AG20443 (cell line): ENCODE measurements at places on chromosomes 2 and 18.

GRCh38 chr2:268323-268722 is 3.6 kb downstream of the ACP1 start:
- no peak for DNase-seq

GRCh38 chr2:110827511-110827910 is 95.1 kb downstream of the ACOXL start:
- DNase-seq: no peak

GRCh38 chr2:125959047-125959446 is 696.9 kb upstream of the GYPC start:
- no peak for DNase-seq

GRCh38 chr2:113890253-113891235 is 655 bp downstream of the ACTR3 start:
- peak; percentile 34 for DNase-seq

DNA sequence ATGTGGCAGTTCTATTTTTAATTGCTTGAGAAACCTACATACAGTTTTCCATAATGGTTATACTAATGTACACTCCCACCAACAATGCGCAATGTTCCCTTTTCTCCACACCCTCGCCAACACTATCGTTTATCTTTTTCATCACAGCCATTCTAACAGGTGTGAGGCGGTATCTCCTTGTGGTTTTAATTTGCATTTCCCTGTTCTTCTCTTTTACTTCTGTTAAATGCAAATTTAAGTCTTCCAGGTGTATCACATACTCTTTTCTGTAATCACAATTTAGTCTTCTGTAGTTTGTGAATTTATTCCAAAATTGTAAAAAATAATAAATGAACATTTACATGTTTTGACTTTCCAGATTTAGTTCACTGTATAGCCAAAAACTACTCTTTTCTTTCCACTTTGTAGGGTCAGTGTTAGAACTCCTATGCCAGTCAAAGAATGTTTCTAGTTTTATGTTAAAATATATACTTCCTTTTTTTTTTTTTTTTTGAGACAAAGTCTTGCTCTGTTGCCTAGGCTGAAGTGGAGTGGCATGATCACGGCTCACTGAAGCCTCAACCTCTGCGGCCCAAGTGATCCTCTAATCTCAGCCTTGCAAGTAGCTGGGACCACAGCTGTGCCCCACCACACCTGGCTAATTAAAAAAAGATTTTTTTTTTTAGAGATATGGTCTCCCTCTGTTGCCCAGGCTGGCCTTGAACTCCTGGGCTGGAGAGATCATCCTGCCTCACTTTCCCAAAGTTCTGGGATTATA is 15.4 kb upstream of the ACYP2 start:
- DNase-seq: no peak

DNA sequence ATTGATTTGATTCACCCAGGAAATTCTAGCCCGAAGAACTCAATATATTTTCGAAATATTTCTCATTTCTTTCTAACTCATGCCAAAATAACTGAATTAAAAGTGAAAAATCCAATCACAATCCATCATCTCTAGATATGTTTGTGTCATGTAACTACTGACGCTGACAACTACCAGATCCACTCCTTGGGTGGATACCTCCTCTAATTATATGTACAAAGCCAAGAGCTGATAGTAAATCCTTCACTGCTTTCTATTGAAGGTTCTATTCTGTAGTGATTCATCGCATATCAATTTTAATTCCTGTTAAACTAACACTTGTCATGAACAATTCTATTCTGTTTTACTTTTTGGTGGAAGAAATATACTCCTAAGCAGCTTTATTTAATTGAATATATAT is 1056.6 kb upstream of the NXPH2 start:
- no peak for DNase-seq

- DNase-seq: no peak
Observed at GRCh38 chr2:238277695-238278094, 10.7 kb downstream of the PER2 start.

DNA sequence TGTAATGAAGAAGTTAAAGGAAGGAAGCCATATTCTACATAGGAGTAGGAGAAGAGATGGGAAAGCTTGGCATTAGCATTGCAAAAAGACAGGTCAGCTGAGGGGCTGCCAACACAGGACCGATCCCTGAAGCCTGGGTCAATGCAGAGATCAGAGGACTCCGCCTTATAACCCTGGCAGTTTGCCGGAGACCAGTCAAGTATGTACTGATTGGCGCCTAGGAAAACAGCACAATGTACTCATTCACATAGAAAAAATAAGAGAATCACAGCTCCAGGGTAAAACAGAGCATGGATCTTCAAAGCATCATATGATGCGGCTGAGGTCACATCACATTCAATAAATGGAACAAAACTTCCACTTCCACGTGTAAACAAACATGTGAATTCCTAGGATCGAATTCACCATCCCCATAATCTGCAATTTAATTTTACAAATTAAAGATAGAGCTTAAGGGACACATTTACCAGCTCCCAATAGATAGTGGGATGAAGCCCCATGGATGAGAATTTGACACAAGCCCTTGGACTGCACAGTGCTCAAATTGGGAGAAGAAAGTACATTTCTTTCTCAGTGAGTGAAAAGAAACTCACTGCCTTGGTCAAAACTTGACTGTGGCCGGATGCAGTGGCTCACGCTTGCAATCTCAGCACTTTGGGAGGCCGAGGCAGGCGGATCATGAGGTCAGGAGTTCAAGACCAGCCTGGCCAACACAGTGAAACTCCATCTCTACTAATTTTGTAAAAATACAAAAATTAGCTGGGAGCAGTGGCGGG is 135.0 kb upstream of the KLHL14 start:
- no peak for DNase-seq

DNA sequence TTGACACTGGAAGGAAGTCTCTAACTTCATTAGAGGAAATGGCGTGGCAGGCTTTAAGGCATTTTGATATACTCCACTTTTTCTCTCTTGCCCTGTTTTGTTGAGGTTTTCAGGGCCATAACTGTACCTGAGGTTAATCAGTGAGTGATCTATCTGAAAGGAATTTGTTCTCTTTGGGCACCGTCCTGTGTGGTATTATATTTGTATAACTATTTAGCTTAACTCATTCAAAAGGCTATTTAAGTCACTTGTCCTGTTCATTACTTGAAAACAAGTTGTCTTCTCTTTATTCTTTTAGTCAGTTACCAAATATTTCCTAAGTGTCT is 180.4 kb downstream of the NEDD4L start:
- no peak for DNase-seq

GRCh38 chr18:77320971-77321559 is 71.4 kb downstream of the GALR1 start:
- DNase-seq: no peak

DNA sequence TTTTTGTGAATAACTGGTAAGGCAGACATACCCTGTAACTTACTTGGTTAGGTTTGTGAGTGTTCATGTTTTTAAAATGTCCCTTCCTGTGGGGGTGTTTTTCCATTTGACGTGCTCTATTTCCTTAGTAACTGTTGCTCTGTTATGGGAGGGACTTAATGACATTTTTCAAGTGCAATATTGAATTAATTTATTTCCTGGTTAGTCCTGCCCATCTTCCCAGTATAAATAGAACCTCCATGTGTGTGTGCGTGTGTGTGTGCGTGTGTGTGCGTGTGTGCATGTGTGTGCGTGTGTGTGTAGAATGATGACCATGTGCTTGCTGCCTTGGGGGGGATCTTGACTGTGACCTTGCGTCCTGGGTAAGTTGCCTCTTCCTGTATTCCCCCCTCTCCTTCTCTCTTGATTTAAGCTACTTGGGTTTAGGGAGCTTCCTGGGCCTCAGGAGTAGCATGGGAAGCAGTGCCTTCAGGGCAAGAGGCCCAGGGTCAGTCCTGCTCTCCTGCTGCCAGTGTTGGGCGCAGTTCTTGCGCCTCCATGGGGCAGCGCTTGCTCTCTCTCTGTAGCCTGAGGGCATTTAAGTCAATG is 163.9 kb downstream of the LDLRAD4 start:
- peak; percentile 79 for DNase-seq

- DNase-seq: no peak
Observed at GRCh38 chr2:137339051-137339450, 573.7 kb downstream of the THSD7B start.

DNA sequence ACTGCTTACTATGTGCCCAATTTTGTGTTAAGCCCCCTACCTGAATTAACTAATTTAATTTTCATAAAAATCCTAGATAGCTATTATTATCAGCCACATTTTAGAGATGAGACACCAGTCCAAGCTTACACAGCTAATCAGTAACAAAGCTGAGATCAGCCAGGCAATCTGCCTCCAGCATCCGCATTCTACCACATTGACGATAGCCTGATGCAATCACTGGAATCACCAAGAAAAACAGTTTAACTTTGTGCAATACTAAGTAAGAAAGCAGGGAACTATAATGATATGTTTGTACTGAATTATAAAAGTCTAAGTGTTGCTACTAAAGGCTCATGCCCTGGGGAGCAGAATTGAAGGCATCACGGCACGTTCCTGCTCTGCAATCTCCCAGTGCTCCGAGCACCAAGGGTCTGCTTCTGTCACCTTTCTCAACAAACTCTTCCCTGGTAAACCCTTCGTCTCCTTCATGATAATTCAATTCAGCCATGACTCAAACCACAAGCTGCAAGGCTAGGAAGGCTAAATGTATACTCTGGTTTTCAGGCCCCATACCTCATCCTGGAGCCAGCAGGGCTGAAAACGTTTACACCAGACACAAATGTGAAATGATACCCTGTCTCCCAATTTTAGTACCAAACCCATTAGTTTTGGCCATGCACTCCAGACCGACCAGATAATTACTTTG is 19.4 kb downstream of the KANSL3 start:
- DNase-seq: no peak

GRCh38 chr2:108825736-108826135 is 39.2 kb downstream of the CCDC138 start:
- DNase-seq: no peak

DNA sequence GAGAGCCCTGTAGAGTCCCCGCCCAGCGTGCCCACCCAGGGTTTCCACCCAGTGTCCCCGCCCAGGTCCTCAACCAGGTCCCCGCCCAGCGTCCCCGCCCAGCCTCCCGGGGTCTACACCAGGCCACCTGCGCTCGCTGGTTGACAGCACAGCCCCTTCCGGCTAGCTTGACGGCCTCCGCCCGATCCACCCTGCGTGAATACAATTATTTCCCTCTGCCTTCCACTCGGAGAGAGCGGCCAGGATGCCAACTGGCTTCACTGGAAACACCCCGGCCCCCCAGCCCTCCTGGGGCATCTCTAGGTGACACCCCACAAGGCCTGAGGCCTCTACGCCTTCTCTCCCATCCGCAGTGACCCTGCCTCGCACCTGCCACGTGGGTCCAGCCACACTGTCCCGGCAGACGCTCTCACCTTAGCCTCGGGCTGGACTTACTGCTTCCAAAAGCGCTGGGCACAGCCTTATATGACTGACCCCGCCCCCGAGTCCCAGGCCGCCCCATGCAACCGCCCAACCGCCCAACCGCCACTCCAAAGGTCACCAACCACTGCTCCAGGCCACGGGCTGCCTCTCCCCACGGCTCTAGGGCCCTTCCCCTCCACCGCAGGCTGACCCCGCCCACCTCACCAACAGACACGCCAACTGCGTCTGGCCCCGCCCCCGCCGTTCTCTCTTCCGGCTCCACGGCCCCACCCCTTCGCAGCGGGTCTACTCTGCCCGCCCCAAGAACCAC is 188.1 kb downstream of the LAMA1 start:
- DNase-seq: no peak

GRCh38 chr2:112183327-112184025 is 45.3 kb downstream of the FBLN7 start:
- no peak for DNase-seq

DNA sequence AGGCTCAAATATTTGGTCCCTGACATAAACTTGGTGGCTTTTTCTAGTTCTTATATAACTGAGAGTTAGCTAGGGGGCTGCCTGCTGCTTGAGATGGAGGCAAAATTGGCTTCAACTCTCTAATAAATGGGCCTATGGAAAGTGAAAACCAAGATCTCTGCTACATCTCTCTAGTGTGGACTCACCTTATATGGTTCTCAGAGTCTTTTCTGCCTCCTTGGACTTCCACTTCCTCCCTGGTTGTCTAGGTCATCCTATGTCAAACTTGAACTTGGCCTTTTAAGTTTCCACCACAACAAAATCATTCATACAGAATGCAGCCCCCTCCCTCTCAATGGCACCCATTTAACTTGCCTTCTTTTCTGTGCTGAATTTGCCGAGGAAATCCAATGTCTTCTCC is 23.9 kb upstream of the ARHGAP25 start:
- DNase-seq: no peak

GRCh38 chr2:83282043-83282795 is 1176.9 kb downstream of the SUCLG1 start:
- no peak for DNase-seq

DNA sequence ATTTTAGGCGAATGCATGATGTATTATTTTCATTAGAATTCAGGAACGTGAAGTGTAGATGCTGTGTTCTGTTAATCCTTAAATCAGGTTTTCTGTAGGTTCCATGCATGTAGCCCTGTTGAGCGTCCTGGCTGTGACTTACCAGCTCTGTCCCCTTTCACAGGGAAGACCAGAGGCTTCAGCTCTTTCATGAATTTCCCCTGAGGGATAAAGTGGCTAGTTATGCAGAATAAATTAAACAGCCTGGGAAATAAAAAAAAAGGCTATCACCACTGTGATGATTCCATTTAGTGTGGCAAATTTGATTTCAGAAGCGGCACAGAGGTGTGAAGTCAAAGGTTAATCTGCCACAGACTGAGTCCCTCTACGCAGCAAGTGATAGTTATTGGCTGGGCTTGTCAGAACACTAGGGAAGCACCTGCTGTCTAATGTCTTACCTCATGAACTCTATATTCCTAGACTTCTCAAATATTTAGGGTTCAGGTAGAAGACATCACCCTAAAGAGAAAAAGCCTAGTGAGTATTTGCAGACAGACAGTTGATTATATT is 61.6 kb upstream of the LINC00305 start:
- DNase-seq: no peak

GRCh38 chr2:3574155-3574554 is 905 bp upstream of the RPS7 start:
- DNase-seq: no peak

DNA sequence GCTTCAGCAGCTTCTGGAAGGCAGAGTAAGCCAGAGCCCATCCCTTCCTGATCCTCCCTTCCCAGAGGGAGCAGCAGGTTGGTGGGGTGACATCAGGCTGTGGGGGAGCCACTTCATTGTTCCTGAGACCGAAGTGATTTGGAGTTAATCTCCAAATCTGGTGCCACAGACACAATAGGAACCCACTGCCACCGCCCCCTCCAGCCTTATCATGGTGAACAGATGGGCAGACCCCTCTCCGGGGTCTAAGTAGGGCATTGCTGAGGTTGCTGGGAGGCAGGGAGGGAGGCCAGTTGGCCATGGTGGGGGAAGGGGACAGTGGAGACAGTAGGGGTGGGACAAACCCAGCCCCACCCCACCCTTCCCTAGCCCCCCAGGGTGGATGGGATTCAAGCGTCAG is 25.6 kb upstream of the SLC35F6 start:
- DNase-seq: no peak

DNA sequence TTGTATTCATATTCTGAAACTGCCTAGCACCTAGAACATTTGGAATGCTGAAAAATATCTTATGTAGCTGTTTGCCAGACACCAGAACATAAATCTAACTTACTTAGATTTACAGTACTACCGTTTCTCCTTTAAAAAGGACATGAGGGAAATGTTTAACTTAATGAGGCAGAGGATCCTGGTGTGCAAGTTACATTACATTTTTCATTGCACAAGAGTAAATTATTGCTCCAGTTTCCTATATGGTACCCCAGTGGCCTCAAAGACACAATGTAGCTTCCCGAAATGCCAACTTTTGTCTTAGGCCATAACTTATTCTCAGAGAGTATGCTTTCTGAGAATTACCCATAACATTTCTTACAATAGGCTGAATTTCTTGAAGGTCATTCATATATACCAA is 105.5 kb upstream of the DTNA start:
- no peak for DNase-seq

GRCh38 chr2:149040451-149040850 is 2.0 kb downstream of the LYPD6B start:
- DNase-seq: no peak
